ENCODE measurements at places on chromosomes 4 and X.

DNA sequence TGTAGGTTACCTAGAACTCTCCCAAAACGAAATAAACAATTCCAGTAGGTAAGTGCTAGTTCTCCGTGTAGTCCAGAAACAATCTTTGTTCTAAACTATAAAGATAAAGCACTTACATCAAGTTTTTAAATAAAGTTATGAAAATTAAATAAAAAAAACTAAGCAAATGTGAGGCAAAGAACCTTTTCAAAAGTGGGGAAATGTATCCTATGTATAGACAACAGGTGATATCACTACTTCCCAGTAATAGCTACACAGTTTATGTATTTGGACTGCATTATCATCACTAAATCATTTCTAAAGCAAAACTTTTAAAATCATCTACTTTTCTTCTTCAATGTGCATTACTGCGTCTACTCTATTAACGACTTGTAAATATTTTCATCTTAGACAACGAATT lies 2.0 kb downstream of the YTHDC1 start:
- DNase-seq, result no peak

DNA sequence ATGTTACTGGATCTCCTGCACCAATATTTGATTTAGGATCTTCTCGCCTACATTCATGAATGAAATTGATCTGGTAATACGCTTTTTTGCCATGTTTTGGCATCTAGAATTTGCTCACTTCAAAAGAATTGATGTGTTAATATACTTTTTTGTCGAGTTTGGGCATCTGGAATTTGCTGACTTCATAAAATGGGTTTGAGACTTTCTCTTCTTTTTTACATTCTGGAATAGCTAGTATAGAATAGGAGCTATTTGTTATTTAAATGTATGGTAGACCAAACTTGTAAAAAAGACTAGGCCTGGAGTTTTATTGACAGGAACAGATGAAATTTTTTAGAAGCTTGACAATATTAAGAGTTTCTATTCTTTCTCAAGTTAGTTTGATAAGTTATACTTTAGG lies 404.9 kb upstream of the TENM3 start:
- no peak for DNase-seq

- peak; percentile 14 for DNase-seq
Observed at GRCh38 chr4:52028970-52029369, 8.8 kb upstream of the LRRC66 start.

- peak; percentile 13 for DNase-seq
Observed at GRCh38 chr4:159787901-159788300, 685.0 kb downstream of the RAPGEF2 start.

DNA sequence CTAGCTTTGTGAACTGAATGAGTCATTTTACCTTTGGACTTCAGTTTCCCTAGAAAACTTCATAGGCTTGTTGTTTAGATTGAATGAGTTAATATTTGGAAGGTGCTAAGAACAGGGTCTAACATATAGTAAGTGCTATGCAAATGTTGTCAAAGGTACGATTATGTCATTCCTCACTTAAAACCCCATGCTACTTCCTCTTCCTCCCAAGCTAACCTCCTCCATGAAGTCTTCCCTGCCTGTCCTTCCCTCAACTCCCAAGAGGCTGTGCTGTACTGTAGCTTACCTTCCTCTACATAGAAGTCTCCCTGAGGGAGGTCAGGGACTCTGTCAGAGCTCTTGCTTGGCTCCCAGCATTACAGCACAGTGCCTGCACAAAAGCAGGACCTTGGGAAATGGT lies 103.4 kb upstream of the PJA1 start:
- no peak for DNase-seq

- DNase-seq, result no peak
Observed at GRCh38 chr4:152735906-152736305, 43.6 kb downstream of the TIGD4 start.

GRCh38 chr4:82618103-82618720 lies 56.4 kb upstream of the TMEM150C start:
- DNase-seq, result no peak

- DNase-seq, result no peak
Observed at GRCh38 chr4:41102414-41103092, 111.8 kb downstream of the APBB2 start.

GRCh38 chrX:78665342-78665741 lies 6.2 kb upstream of the RTL3 start:
- no peak for DNase-seq

DNA sequence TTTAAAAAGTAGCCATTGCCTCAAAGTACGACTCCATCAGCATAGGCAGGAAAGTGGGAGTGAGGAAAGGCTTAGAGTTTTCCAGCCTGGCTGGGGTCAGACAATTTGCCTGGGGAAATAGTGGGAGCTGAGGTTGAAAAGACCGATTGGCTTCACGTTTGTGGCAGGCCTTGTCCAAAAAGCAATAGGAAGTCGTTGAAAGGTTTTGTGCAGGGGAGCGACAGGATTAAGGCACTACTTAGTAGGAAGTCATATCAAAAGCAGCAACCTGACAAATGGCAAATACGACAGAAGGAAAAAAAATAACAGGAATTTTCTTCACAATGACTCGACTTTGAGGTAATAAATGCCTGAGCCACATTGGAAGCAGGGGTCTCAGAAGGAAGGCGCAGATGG lies 691 bp upstream of the EREG start:
- no peak for DNase-seq

GRCh38 chr4:10944321-10944720 lies 259.8 kb upstream of the CLNK start:
- DNase-seq, result no peak

DNA sequence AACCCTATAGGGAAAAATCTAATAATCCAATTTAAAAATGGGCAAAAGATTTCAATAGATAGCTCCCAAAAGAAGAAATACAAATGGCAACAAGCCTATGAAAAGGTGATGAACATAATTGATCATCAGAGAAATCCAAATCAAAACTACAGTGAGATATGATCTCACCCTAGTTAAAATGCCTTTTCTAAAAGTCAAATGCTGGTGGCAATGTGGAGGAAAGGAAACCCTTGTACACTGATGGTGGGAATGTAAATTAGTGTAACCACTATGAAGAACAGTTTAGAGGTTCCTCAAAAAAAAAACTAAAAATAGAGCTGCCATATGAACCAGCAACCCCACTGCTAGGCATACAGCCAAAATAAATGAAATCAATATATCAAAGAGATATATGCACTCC lies 44.5 kb downstream of the STPG2 start:
- DNase-seq, result no peak

DNA sequence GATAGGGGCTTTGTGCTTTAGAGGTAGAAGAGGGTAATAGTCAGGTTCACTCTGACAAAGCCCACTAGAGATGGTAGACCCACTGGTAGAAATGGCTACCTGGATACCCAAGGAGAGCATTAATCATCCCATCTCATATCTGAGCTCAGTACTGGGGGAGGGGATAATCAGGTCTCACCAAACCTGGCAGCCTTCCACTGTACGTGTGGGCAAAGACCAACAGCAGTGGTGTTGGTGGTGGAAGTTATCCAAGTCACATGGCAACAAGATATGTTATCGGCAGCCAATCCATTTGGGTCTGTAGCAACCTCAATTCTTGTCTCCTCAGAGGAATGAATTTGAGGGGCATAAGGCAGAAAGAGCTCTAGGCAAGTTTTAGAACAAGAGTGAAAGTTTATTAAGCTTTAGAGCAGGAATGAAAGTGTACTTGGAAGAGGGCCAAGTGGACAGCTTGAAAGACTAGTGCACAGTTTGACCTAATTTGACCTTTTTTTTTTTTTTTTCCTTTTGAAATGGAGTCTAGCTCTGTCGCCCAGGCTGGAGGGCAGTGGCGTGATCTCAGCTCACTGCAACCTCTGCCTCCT lies 67.0 kb upstream of the CXCL13 start:
- peak; percentile 54 for DNase-seq

DNA sequence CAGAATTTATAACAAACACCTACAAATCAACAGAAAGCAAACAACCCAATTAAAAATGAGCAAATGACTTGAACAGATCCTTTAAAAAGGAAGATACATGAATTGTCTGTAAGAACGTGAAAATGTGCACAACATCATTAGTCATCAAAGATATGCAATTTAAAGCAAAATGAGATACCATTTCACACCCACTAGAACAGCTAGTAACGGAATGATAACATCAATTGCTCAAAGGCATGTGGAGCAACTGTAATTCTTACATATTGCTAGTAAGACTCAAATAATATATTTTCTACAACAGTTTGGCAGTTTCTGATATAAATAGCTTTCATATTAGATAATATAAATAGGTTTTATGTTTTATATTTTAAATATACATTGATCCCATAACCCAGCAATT lies 82.5 kb downstream of the LCORL start:
- no peak for DNase-seq

- no peak for DNase-seq
Observed at GRCh38 chrX:149518236-149518635, 13.1 kb upstream of the IDS start.

GRCh38 chrX:103376118-103376978 lies at the start of gene BEX3:
Gene BEX3, plus strand, starts transcription at chrX:103376538. Its CDS starts 984 bp downstream, at chrX:103377522.
- DNase-seq, result no peak

DNA sequence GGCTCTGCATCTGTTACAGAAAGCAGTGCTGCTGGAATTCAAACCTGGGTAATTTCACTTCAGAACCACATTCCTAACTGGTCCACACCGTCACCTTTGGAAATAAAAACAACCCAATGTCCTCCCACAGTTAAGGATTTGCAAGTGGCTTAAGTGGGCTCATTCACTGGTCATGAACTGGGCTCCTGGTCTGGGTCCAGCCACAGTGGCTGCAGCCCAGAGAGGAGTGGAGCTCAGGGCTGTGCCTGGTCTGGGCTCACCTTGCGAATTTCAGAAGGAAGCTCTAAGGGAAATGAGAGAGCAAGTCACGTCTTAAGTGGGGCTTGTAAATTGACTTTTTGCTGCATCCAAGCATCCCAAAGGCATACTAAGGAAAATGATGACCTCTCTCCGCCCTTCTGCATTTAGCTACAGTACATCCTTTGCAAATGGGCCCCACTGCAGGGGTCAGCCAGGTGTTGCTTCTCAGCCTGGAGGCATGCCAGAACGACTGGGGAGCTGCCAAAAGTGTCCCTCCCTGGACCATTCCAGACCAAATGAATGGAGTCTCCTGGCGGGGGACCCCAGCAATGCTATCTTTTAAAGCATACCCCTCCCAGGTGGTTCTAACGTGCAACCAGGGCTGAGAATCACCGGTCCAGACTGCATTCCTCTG lies 25.6 kb upstream of the CRMP1 start:
- DNase-seq, result no peak

DNA sequence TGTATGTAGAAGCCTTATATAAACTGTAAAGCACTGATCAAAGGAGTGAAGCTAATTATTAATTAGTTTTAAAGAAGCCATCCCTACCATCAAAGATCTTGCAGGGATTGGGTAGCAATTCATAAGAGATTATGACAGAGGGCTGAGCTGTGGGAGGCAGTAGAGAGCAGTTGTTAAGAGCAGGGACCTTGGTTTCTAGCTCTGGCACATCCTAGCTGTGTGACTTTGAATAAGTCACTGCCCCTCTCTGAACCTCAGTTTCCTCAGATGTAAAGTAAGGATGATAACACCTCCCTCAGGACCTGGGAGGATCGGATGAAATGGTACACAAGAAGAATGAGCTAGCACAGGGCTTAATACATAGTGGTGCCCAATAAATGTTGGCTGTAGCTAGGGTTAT lies 45.4 kb downstream of the APLN start:
- DNase-seq, result no peak

DNA sequence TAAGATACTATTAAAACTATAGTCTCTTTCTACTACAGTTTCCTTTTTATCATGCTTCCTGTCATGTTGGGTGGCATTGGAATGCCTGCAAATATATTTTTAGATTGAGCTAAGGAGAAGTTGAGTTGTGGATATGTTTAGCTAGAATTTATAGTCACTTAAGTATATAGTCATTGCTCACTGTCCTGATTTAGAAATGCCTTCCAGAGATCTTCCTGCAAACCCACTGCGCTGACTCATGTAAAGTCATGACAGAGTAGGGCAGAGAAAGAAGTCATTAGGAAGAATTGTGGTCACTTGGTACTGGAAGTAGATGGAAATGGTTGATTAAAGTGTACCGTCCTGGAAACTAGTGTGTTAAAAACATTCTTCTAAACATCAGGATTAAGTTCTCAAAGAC lies 490.3 kb upstream of the PABPC4L start:
- DNase-seq, result peak; percentile 16

DNA sequence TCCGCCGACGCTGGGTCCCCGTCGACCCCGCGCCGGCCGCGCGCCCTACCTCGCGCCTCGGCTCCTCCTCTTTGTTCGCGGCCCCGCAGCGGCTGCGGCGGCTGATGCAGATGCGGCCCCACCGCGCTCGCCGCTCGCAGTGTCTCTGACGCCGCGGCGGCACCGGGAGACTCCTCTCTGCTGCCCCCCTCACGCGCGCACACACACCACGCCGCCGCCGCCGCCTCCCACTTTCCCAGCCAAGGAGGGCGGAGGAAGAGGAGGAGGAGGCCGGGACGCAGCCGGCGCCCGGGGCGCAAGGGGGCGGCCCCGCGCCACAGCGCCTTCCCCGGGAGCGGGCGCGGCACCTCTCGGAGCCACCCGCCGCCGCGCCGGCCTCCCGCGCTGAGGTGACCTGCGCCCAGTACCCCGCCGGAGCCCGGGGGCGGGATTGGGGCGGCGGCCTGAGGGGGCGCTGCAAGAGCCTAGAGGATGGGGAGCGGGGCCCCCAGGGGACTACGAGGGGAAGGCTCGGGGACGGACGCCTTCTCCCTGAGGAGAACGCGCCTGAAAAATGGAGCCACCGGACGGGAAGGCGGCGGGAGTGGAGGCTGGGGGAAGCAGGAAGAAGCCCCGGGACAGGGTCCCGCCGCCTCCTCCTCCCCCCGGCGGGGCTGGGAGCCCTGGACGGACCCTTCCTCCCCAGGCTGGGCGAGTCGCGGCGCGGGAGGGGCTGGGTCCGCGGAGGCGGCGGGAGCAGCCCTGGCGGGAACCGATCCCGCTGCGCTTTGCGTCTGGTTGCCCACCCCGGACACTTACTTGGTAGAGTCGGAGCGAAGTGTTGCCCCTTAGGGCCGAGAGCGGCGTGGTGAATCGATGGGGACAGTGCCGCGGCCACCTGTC lies at the start of gene SH3RF1:
Gene SH3RF1 (minus strand): TSS at position 147 of the 882 bp plus-strand sequence. CDS start 1,744 bp downstream, outside the sequence.
- DNase-seq, result no peak

DNA sequence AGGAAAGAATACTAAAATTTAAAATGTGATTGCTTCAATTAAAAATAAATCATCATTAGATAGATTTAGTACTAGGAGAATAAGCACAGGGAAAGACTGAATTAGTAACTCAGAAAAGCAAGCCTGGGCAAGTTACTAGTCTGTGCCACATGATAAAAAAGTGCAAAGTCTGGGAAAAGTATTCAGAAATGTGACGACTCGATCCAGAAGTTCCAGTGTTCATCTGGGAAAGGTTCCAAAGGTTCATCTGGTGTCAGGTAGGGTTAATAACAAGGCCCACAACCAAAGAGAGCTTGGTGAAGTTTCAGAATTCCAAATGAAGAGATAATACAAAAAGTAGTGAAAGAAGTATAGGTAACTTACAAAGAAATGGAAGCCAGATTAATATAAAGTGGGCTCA lies 78.3 kb upstream of the ARSJ start:
- DNase-seq, result no peak

DNA sequence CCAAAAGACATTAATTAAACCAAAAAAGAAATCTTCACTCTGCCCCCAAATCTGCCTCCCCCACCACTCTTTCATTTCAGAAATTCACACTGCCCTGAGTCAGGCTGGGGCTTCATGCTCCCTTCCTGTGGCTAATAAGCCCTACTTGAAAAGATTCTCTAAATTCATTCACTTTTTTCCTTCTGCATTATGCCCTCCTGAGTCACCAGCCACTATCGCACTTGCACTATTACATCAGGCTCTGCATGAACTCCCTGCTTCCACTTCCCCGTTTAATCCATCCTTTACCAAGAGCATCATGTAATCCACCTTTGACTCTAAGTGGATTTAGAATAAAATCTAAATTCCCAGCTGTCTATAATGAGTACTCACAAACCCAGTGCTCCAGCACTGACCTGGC lies 295.4 kb upstream of the KLF3 start:
- DNase-seq, result peak; percentile 47

GRCh38 chrX:48045410-48046311 lies 25.8 kb downstream of the ZNF630 start:
- peak; percentile 85 for DNase-seq

All from retinal pigment epithelial cell (primary cell).